ENCODE measurements at places on chromosomes 4 and X.

GRCh38 chr4:174503079-174503715 lies 19.1 kb downstream of the HPGD start:
- no peak for DNase-seq

DNA sequence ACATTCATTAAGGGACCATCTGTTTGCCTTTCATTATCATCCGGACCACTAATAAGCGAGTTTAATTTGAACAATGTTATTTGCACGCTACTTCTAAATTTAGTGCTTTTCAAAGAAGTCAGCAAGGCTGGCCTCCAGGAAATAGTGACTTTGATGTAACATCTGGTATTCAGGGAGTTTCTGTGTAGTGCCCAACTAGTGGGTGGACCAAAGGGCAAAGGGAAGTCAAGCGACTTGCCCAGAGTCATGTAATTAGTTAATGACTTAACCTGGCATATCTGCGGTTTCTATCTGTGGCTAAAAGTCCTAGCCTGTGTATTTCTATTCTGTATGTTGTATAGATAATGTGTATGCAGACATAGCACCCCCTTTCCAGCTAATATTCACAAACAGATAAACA lies 56.3 kb upstream of the LCORL start:
- DNase-seq = no peak

DNA sequence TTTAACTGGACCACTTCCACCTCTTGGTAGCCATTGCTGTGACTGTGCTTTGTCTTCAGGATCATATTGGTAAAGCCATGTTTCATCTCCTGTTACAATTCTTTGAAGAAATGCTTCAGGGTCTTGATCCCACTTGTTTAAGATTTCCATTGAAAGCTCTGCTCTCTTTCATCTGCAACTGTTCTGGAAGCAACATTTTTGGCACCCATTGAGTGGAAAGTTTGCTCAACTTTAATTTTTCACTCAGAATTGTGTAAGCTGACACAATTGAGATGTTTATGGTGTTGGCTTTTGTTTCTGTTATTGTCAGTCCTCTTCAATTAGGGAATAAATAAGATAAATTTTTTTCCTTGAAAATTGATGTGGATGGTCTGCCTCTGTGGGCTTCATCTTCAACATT lies 237.4 kb downstream of the MAPK10 start:
- no peak for DNase-seq

DNA sequence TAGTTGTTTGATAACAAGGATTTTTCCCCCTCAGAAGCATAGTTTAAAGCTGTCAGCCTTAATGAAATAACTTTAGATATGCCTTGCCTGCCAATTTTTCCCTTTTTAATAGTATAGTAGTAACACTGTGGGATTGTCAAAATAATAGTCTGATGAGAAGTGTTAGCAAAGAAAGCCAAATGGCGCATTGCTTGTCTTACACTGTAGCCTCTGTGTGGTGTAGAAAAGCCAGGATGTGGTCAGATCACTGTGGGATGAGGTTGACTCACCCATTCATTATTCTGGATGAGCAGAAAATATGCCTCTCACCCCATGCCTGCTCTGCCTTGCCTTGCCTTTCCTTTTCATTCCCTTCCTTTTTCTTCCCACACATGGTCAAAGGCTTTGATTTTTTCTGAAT lies 257.8 kb upstream of the NRK start:
- DNase-seq = no peak

DNA sequence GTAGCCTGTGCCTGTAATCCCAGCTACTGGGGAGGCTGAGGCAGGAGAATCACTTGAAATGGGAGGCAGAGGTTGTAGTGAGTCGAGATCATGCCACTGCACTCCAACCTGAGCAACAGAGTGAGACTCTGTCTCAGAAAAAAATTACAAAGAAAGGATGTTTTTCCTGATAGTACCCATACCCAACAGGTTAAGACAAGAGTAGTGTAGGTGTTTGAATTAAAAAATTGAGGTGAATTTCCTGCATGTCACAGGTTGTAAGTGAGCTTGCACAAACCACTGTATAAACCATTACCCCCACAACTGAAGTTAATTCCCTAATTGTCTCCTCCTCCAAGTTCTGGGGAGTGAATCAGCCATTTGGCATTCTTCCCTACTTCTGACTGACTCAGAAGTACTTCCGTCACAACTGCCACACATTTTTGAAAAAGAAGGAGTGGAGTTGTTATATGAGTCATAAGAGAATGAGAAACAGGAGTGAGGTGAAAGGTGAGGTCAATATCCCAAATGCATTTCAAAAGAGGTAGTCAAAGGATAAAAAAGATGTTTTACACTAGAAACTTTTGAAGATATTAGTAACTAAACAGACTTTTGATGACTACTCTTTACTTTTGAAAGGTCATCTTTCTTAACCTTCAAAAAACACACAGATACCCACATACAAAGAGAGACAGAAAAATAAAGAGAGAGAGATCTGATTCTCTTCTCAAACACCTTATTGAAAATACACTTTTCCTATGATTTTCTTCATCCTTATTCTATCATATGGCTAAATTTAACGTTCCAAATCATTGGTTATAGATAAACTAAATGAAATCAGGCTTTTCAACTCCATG lies 134.5 kb downstream of the BTC start:
- DNase-seq = no peak

DNA sequence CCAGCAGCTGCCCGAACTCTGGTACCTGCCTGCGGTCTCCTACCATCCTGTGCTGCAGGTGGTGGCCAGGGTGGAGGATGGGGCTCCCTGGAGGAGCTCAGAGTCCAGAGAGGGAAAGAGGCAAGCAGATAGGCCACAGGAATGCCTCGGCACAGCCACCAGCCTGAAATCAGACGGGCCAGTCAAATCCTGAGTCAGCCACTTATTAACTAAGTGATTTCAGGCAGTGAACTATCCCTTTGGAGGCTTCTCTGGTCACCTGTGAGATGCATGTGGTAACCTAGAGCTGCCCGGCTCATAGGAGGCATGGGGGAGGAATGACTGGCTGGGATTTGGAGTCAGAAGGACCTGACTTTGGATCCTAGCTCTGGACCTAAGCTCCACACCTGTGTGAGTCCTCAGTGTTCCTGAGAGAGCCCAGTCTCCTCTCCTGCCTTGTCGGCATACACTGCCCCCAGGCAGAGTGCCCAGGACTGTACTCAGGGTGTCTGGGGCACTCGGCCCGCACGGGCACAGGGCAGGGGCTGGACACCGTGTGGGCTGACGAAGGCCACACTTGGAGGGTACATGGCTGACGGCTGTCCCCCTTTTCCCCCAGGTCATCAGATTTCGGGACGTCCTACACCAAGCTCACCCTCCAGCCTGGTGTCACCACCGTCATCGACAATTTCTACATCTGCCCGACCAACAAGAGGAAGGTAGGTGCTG lies 96.4 kb upstream of the PSAPL1 start:
- DNase-seq = no peak

GRCh38 chrX:96841325-96841724 lies 42.4 kb upstream of the RPA4 start:
- DNase-seq = no peak

DNA sequence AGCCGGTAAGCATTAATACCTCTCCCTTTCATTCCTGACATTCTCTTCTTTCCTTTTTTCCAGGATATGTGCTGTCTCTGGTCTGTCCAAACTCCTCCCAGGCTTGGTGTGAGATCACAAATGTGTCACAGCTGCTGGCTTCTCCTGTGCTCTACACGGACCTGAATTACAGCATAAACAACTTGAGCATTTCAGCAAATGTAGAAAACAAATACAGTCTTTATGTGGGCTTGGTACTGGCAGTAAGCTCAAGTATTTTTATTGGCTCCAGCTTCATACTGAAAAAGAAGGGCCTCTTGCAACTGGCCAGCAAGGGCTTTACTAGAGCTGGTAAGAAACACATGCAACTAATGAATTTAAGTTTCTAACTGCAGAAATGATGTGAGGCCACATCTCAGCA lies 8.4 kb downstream of the NIPAL1 start:
- DNase-seq = no peak

DNA sequence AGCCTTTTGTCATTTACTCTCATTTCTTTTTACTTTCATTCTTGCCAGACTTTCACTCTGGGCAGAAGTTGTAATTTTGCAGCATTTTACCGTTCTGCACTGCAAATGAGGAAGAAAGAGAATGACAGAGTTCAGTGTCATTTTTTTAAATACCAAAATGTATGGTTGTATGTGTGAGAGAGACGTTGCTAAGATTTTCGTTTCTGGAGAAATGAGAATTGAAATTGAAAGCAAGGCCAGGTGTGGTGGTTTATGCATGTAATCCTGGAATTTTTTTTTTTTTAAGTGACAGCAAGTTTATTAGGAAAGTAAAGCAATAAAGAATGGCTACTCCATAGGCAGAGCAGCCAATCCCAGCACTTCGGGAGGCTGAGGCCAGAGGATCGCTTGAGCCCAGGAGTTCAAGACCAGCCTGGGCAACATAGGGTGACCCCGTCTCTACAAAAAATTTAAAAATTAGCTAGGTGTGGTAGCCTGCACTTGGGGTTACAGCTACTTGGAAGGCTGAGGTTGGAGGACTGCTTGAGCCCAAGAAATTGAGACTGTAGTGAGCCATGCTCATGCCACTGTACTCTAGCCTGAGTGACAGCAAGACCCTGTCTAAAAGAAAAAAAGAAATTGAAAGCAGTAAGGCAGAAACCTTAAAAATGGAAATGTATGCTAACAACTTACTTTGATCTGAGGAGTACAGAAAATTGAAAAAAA lies 12.9 kb downstream of the DCK start:
- DNase-seq = no peak

- DNase-seq = no peak
These were observed 175.0 kb downstream of the PPP3CA start for GRCh38 chr4:101172369-101172768.

DNA sequence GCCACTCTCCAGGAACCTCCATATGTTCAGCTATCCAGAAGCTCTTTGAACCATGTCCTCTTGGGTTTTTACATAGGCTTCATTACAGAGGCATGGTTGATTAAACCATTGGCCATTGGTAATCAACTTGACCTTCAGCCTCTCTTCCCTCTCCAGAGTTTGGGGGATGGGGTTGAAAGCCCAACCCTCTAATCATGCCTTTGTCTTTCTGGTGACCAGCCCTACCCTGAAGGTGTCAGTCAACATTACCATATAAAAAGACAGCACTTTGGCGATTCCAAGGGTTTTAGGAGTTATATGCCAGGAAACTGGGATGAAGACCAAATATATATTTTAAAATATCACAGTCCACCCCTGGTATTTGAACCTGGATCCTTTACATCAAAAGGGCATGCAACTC lies 222.5 kb downstream of the CHIC1 start:
- DNase-seq = no peak

DNA sequence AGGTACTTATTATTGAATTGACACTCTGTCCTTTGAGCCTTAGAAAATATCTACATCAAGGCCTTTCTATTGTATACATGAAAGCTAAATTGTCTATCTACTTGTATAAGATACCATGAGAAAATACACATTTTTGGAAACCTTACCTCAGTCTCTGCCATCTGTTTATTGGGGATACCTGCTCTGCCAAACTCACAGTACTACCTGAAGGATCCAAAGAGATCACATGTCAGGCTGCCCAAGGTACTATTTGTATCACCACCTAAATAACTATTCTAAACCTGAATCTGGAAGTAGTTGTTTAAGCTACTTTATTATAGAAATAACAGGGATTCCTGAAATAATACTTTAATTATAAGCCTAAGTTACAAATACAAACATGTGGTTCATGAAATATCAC lies 126.2 kb downstream of the PALLD start:
- no peak for DNase-seq

DNA sequence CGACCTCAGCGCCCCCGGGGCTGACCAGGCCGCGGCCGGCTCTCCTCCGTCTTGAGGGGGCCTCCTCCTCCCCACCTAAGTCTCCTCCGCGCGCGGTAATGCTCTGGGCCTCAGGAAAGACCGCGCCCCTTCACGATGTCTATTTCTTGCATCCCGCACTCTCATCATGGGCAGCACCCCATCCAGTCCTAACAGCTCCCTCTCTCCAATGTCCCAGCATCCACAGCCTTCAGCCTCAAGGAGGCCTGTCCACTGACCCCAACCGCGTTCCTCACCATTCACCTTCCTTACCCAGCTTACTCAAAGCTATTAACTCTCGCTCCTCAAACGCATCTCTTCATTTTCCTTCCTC lies 77.5 kb downstream of the MAGED4 start:
- DNase-seq = no peak

GRCh38 chr4:7843831-7844593 lies 95.6 kb downstream of the AFAP1 start:
- DNase-seq = peak; percentile 87

GRCh38 chrX:29561417-29561816 lies 653.9 kb upstream of the MAGEB2 start:
- no peak for DNase-seq

GRCh38 chr4:74038425-74039314 lies at the start of gene CXCL3:
TSS of gene CXCL3 (minus strand) at chr4:74038689. CDS start at chr4:74038611, 78 bp downstream.
- DNase-seq = peak; percentile 60

DNA sequence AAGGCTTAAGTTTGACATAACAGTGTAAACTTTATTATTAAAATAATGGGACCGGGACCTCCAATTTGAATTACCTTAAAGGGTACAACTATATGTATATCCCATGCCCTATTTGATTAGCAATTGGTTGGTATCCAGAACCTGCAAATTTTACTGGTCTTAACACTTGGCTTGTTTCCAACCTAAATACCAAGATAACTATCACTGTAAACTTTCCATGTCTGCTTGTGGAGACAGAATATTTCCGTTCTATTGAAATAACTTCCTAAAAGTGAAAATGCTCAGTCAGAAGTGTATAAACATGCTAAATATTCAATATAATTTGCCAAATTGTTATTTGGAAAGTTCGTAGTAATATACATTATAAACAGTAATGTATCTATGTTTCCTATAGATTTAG lies 154.0 kb downstream of the TMEM47 start:
- DNase-seq = no peak

GRCh38 chrX:47802589-47802988 lies 34.1 kb upstream of the ZNF81 start:
- DNase-seq = no peak

GRCh38 chrX:112826023-112826422 lies 14.6 kb downstream of the AMOT start:
- no peak for DNase-seq

DNA sequence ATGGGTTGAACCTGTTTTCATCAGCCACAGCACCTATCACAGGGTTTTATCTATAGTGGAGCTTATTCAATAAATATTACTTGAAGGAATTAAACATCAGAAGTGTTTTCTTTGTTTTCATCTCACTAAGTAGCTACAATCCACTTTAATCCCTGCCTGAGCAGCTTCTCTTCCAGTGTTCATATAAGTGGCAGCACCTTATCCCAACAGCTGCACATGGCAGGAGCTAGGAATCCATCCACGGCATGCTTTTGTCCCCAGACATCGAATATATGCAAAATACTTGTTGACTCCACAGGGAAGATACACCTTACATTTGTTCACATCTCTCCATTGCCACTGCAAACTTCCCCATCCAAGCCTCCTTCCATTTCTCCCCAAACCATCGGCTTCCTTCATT lies 549.8 kb upstream of the FAM241A start:
- no peak for DNase-seq

- DNase-seq = peak; percentile 65
These were observed 20.5 kb downstream of the SEL1L3 start for GRCh38 chr4:25842229-25842845.

DNA sequence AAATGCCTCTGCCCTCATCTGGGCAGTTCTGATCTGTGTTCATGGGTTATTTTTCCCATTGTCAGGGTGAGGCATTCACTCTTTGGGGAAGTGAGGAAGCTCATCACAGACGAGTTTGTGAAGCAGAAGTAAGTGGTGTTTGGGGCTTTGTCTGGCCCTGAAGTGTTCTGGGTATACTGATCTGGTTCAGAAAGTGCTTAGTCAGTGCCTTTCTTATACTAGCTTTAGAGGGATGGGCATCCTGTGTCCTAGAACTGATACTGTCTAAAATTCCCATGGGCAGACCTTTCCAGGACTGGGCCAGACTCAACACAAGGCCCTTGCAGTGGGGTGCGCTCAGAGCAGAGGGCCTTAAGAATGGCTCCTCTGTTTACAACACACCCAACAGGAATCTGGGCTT lies 6.4 kb downstream of the TRO start:
- no peak for DNase-seq

All from activated CD8-positive, alpha-beta memory T cell treated with anti-CD3 and anti-CD28 coated beads for 24 hours (primary cell).